Cardiac muscle cell (in vitro differentiated cells and primary cell): ENCODE measurements at places on chromosomes 12 and 14. TPM values are rescaled to one million over a fixed set of nuclear protein-coding genes. Genes with fewer than 3 reads are reported as not detected.

GRCh38 chr12:5480218-5480937 lies 48.5 kb downstream of the NTF3 start:
- no peak overlapping the region for H3K27ac ChIP-seq
- H3K4me3 ChIP-seq, result no peak overlapping the region
- H3K4me1 ChIP-seq, result peaks cover 6% of the 10 kb centered on the region
- DNase-seq, result peak; percentile 55

GRCh38 chr12:44930972-44931600 lies 55.0 kb upstream of the NELL2 start:
- H3K36me3 ChIP-seq, result no peaks in the 10 kb centered on the region
- no peak overlapping the region for H3K27ac ChIP-seq
- no peak overlapping the region for H3K4me3 ChIP-seq
- peaks cover 3% of the 10 kb centered on the region for H3K4me1 ChIP-seq
- peak; percentile 79 for DNase-seq
- no peaks in the 10 kb centered on the region for H3K27me3 ChIP-seq

- H3K4me1 ChIP-seq, result peaks cover 20% of the 10 kb centered on the region
- no peaks in the 10 kb centered on the region for H3K36me3 ChIP-seq
- H3K27me3 ChIP-seq, result no peaks in the 10 kb centered on the region
- no peak overlapping the region for H3K4me3 ChIP-seq
- DNase-seq, result no peak
- H3K27ac ChIP-seq, result no peak overlapping the region
Measured at GRCh38 chr12:123106640-123107359, 44.1 kb downstream of the PITPNM2 start.

DNA sequence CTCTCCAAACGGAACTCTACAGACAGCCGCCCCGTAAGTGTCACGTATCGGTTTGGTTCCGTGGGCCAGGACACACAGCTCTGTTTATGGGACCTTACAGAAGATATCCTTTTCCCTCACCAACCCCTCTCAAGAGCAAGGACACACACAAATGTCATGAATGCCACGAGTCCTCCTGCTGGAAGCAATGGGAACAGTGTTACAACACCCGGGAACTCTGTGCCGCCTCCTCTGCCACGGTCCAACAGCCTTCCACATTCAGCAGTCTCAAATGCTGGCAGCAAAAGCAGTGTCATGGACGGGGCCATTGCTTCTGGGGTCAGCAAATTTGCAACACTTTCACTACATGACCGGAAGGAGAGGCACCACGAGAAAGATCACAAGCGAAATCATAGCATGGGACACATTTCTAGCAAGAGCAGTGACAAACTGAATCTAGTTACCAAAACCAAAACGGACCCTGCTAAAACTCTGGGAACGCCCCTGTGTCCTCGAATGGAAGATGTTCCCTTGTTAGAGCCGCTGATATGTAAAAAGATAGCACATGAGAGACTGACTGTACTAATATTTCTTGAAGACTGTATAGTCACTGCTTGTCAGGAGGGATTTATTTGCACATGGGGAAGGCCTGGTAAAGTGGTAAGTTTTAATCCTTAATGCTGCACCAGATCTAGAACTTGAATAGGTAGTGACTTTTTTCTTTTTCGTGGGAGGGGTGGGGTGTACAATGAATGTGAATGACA lies 69.7 kb downstream of the WDR20 start:
- H3K27me3 ChIP-seq, result no peaks in the 10 kb centered on the region
- H3K4me1 ChIP-seq, result no peaks in the 10 kb centered on the region
- DNase-seq, result peak; percentile 54
- H3K4me3 ChIP-seq, result no peak overlapping the region

- H3K27me3 ChIP-seq, result no peaks in the 10 kb centered on the region
- H3K4me3 ChIP-seq, result no peak overlapping the region
- no peaks in the 10 kb centered on the region for H3K36me3 ChIP-seq
- peak; percentile 54 for DNase-seq
Measured at GRCh38 chr12:50598321-50598862, 93.6 kb downstream of the DIP2B start.

GRCh38 chr12:916240-916639 lies 33.3 kb downstream of the RAD52 start:
- no peak for DNase-seq
- no peaks in the 10 kb centered on the region for H3K4me1 ChIP-seq
- no peaks in the 10 kb centered on the region for H3K27me3 ChIP-seq
- peaks cover 64% of the 10 kb centered on the region for H3K36me3 ChIP-seq

- peaks cover 3% of the 10 kb centered on the region for H3K4me1 ChIP-seq
- DNase-seq, result no peak
- no peaks in the 10 kb centered on the region for H3K27me3 ChIP-seq
- H3K4me3 ChIP-seq, result no peak overlapping the region
Measured at GRCh38 chr12:93663006-93663728, 14.0 kb upstream of the CRADD start.

- H3K4me1 ChIP-seq, result no peaks in the 10 kb centered on the region
- no peak overlapping the region for H3K27ac ChIP-seq
- H3K36me3 ChIP-seq, result no peaks in the 10 kb centered on the region
- no peak overlapping the region for H3K4me3 ChIP-seq
Measured at GRCh38 chr14:54809767-54810166, 92.9 kb downstream of the GCH1 start.

DNA sequence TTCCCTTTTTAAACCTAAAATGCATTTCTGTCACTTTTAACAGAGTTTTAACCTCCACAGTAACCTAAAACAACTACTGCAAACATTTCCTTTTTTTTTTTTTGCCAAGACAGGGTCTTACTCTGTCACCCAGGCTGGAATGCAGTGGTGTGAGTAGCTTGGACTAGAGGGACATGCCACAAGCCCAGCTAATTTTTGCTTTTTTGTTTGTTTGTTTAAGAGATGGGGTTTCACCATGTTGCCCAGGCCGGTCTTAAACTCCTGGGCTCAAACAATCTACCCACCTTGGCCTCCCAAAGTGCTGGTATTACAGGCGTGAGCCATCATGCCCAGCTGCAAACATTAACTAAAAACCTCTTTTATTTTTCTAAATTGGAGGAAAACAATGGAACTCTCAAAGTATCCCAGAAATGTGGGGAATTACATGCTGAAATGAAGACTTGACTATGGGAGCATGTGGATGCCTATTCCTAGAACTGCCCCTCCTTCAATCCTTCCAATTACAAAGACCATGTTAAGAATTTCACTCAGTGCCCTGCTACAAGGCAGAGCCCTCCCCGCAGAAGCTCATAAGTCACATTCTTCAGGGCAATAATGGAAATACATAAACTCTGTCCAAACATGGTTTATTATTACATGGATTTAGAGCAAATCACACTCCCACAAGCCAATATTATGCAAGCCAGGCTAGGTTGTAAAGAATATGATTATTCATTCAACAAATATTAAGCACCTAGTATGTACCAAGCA lies 66.9 kb downstream of the C12orf56 start:
- H3K36me3 ChIP-seq, result no peaks in the 10 kb centered on the region
- H3K4me1 ChIP-seq, result no peaks in the 10 kb centered on the region
- no peak overlapping the region for H3K4me3 ChIP-seq
- no peak for DNase-seq

- H3K4me1 ChIP-seq, result peaks cover 12% of the 10 kb centered on the region
- no peak for DNase-seq
- no peaks in the 10 kb centered on the region for H3K27me3 ChIP-seq
- H3K36me3 ChIP-seq, result no peaks in the 10 kb centered on the region
Measured at GRCh38 chr12:76026643-76027063, 4.9 kb downstream of the PHLDA1 start.

GRCh38 chr12:46219132-46219876 lies 49.5 kb downstream of the SLC38A1 start:
- no peak for DNase-seq
- no peak overlapping the region for H3K4me3 ChIP-seq
- H3K36me3 ChIP-seq, result peaks cover 20% of the 10 kb centered on the region
- H3K27ac ChIP-seq, result peak overlapping the region; percentile 45

- DNase-seq, result peak; percentile 23
- peaks cover 51% of the 10 kb centered on the region for H3K36me3 ChIP-seq
- no peaks in the 10 kb centered on the region for H3K4me1 ChIP-seq
- H3K4me3 ChIP-seq, result no peak overlapping the region
Measured at GRCh38 chr12:118035190-118036041, 18.9 kb downstream of the RFC5 start.

DNA sequence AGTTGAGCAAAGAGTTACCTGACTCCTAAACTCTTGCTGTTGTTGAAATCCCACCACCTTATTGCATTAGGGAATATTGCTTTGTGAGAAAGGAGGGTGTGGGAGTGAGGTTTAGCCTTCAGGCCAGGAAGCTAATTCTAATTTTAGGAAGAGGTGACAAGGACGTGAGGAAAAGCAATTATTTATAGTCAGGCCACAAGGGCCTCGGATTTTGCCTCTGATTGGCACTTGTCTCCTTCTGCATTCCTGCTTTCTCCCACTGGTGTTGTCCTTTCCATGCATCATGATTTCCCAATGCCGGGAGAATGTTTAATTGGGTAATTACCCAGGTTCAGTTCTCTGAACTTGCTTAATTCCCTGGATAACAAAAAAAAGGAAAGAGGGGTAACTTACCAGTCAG lies 37.9 kb upstream of the SLC38A2 start:
- H3K36me3 ChIP-seq, result no peaks in the 10 kb centered on the region
- peaks cover 39% of the 10 kb centered on the region for H3K4me1 ChIP-seq
- no peak overlapping the region for H3K4me3 ChIP-seq
- no peak overlapping the region for H3K27ac ChIP-seq
- no peaks in the 10 kb centered on the region for H3K27me3 ChIP-seq

The ANKLE2 gene
- total RNA-seq, result 37.2 and 37.9 TPM in 2 replicates
